Ascending aorta (tissue), 2 donors: ENCODE measurements at places on chromosomes 11 and 22. TPM values are rescaled to one million over a fixed set of nuclear protein-coding genes. Genes with fewer than 3 reads are reported as not detected.

DNA sequence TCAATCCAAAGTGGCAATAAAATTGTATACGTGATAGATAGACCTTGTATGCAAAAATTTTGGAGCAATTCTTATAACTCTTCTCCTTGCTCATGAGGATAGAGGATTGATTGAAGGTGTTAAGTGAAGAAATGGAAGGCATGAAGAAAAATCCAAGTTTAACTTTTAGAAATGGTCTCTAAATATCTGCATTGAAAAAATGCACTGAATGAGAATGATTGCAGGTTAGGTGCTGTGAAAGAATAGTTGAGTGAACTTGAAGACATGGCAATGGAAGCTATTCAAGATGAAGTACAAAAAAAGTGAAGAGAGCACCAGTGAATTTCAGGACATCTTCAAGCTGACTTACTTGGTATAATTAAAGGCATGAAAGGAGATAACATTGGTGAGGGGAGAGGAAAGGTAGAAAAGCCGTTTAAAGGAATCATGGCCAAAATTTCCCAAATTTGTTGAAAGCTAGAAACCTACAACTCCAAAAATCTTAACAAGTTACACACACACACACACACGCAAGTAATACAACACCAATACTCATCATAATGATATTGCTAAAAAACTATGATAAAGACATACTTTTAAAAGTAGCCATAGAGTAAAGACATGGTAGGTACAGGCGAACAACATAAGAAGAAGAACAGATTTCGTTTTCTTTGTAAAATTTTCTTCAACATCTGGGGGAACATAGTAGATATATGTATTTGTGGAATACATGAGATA, 96.3 kb downstream of the GGTLC2 start:
- no peak for DNase-seq

DNA sequence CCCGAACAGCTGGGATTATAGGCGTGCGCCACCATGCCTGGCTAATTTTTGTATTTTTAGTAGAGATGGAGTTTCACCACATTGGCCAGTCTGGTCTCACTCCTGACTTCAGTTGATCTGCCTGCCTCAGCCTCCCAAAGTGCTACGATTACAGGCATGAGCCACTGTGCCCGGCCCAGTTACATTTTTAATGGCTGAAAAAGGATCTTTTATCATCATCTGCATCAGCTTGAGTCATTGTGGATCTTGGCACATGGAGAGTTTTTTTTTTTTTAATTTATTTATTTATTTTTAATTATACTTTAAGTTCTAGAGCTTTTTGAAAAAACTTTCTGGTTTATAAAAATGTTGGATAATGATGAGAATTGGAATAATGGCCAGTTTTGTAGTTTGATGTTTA, 8.6 kb downstream of the IGHMBP2 start:
- no peak for DNase-seq

DNA sequence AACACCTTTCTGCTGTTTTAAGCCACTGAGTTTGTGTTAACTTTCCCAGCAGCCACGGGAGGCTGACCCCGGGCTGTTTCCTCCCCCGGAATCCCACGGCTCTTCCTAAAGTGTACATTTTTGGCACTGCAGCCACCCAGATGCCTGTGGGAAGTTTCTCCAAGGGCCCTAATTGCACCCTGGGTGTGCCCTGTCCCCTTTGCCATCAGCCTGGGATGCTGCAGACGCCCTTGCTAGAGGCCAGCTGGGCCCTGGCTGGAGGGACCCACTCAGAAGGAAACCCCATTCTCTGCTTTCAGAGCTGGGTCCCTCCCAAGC, 883.3 kb downstream of the BRD1 start:
- DNase-seq: peak; percentile 37

GRCh38 chr22:43531651-43532050, 119.8 kb downstream of the MPPED1 start:
- DNase-seq: no peak

DNA sequence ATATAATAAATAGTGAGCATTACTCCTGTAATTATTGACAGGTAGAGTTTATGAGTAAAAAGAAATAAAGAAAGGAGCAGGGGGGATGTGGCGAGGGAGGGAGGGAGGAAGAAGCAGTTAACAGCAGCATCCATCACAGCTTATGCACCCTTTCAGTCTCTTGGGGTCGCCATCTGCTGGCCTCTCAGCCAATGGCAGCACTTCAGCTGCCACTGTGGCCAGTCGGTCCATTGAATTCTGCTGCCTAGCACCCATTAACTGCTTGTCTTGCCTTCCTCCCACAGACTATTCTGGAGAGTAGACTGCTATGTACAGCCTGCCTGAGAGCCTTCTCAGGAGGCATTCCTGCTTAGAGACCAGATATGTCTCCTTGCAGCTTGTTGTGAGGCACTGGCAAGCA, 388.3 kb downstream of the TENM4 start:
- no peak for DNase-seq

GRCh38 chr11:69536406-69536805, 54.9 kb downstream of the LINC01488 start:
- peak; percentile 34 for DNase-seq

DNA sequence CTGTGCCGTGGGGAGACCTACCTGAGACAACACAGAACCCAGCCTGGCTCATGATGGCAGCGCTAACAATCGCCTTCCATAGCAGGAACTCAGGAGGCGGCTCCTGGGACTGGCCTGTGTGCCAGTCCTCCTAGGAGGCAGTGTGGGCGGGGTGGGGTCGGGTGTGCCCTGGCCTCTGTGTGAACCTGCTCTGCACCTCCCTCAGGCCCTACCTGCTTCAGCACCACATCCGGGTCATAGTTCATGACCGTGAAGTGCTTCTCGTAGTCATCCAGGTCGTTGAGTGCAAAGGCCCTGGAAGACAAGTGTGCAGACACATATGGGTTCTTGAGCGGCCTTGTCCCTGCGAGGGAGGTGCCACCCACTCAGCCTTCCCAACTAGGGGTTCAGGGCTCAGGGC, 15.3 kb downstream of the TTLL12 start:
- no peak for DNase-seq

DNA sequence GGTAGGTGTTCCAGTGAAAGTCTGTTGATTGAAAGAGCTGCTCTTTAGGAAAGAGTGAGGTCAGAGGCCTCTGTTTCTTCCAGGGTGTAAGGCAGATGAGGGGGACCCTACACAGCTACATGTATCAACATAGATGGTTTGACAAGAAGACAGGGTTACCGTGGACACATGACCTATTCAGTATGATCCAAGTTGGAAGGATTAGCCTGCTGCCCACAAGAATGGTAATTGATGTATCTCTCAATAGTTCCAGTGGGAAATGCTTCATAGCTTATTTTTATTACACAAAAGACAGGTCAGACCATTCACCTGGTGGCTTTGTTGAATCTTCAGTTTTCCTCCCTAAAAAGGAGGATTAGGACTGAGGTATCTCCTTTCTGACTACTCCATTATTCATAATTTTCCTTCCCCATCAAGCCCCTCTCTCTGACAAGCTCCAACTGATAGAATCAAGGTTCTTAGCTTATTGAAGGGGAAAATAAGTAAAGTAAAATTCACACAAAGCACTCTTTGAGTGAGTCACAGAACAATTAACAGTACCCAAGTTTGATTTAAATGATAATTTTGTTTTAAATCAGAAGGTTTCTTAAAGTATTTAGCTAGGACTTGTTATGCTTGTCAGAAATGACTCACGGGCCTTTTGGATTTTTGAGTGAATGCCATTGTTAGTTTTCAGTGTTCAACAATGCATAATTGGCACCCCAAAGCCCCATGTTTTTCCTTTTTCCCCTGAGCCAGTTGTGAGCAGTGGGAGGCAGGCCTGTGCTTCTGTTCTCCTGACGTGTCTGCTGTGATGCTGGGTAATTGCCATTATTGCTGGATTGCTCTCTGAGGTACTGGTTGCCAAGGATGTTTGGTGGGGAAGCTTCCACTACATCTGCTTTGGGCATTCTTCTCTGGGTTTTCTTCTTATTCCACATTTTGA, 373.2 kb downstream of the DDX10 start:
- DNase-seq: no peak

DNA sequence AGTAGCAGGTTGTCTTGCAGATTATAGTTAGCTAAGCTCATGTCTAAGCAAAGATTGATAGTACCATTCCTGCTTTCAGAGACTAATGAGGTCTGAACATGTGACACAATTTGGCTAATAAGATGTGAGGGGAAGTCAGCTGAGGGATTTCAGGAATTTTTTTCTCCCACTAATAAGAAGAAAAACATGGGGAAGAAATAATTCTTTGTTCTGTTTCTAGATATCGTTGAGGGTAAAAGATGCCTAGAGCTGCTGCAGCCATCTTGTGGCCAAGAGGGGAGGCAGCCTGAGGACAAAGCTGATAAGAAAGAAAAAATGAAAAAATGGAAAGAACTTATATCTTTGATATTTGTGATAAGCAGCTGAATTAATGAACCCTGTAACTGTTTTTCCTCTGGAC, 1334.4 kb downstream of the LRRC4C start:
- no peak for DNase-seq

DNA sequence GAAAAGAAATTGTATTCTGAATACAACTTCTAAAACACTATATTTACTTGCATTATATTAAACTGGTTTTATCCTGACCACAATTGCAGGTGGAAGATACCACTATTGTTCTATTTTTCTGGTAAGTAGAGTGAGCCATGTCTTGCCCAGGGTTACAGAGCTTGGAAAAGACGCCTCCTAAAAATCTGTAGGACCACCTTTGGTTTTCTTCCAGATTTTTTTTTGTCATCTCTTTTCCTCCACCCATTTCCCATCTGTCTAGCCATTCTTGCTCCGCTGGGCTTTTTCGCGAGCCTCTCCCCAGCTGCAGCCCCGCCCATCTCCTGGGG, 294 bp upstream of the MTMR3 start:
- no peak for DNase-seq

- no peak for DNase-seq
Observed at GRCh38 chr11:32487270-32487669, 51.9 kb upstream of the WT1 start.

DNA sequence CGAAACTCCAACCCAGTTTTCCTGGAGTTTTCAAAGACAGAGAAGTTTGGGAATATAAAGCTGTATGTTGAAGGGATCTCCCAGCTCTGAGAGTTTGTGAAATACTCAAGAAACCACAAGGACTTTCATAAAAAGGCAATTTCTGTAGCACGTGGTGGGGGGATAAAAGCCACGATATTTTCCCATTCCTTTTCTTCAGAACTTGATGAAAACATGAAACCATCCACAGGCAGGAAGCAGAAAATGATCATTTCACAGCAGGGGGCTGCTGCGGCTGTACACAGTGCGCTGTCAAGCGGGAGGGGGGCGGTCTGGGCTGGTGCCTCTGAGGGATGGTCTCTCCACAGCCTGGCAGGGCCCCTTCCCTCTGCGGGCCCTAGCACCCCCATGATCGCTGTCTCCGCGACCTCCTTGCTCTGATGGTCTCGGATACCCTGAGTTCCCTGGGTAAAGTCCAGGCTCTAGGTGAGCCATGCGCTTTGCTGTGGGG, 423.2 kb downstream of the MN1 start:
- no peak for DNase-seq

- DNase-seq: no peak
Observed at GRCh38 chr11:64409707-64410403, 50.9 kb downstream of the RPS6KA4 start.

DNA sequence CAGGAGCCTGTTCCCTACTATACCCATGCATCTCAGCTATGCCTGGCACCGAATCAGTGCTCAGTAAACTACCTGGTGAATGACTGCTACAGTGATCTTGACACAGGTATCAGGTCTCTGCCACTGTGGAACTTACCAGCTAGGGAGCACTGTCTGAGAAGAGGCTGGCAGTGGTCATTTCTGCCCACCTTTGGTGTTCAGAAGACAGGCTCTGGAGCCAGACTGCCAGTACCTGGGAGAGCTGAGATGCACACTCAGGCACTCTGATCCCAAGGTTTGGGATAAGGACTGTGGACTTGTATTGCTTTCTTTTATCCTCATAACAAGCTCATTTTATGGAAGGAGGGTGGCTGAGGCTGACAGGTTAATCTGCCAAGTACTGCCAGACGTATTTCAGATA, 52.7 kb downstream of the SYN3 start:
- no peak for DNase-seq

- no peak for DNase-seq
Observed at GRCh38 chr11:120424970-120425332, 86.6 kb upstream of the GRIK4 start.

DNA sequence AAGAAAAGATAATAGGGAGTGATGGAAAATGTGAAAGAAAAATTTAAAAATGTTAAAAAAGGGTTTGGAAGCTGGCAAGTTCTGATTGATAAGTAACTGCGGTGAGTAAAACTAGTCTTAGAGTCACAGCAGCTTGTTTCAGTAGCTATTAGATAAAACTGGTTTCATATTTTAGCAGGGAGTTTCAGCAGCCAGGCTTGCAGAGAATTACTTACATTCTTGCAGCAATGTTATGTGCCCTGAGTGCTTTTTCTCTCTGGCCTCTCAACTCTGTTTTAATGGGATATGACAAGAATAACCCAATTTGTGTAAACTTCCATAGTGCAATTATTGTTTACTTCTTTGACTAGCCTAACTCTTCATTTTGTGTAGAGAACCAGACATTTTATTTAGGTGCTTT, 33.6 kb downstream of the PPME1 start:
- no peak for DNase-seq

DNA sequence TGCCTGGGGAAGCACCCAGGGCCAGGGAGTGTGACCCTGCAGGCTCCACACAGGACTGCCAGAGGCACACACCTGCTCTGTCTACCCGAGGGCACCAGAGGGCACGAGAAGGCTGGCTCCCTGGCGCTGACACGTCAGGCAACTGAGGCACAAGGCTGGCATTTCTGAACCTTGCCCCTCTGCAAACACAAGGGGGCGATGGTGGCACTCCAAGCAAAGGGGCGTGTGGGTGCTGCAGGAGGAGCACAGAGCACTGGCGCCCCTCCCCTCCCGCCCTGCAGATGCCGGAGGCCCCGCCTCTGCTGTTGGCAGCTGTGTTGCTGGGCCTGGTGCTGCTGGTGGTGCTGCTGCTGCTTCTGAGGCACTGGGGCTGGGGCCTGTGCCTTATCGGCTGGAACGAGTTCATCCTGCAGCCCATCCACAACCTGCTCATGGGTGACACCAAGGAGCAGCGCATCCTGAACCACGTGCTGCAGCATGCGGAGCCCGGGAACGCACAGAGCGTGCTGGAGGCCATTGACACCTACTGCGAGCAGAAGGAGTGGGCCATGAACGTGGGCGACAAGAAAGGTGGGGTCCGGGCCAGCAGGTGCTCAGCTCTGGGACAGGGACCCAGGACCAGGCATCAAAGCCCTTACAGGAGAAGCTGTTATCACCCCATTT, 20.8 kb upstream of the TXNRD2 start:
- DNase-seq: peak; percentile 83

OR2D2 gene
- total RNA-seq: not detected

TCN1 gene
- not detected for total RNA-seq

GVQW3 gene
- not detected for total RNA-seq

RAB38 gene
- total RNA-seq: not detected

FIBIN gene
- 59.1 TPM for total RNA-seq

SLC5A12 gene
- total RNA-seq: not detected

ZDHHC13 gene
- total RNA-seq: 5.2 TPM

OR5B21 gene
- not detected for total RNA-seq

CDON gene
- total RNA-seq: 33.0 TPM

APOBEC3A gene
- not detected for total RNA-seq
